ENCODE measurements at places on chromosomes 13 and 19.

DNA sequence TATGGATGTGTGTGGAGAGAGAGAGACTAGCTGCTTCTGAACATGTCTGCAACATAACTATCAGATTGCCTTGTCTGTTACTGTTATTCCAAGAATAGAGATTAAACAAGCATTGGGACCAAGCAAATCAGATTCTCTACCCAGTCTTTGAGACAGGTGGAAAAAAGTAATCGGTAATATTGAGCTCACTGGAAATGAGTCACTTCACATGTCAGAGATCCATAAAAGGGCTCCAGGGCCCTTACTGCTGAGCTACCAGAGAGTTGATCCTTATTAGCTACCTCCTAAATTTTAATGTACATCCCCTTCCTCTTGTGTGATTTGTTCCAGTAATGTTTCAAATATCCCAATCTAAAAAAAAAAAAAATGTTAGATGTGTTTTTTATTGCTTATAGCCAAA is 2118.0 kb downstream of the PCDH9 start:
- no peak for DNase-seq

- no peak for DNase-seq
Measured at GRCh38 chr13:40102360-40102727, 446.9 kb downstream of the COG6 start.

DNA sequence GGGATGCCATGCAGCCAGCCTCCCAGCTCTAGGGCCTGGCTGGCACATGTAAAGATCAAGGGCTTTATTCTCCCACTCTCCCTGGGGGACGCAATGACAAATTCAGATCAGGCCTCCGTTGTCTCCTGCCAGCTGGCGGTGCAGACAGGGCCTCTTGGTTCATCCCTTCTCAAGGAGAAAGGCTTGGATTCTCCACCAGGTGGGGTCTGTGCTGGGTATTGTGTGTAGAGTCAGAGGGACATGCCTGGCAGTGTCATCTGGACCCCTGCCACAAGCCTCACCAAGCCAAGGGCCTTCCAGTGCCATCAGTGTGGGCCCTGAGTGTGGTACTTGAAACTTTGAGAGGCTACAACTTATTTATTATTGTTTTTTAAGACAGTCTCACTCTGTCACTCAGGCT is 8.4 kb upstream of the PTPRS start:
- no peak for DNase-seq

DNA sequence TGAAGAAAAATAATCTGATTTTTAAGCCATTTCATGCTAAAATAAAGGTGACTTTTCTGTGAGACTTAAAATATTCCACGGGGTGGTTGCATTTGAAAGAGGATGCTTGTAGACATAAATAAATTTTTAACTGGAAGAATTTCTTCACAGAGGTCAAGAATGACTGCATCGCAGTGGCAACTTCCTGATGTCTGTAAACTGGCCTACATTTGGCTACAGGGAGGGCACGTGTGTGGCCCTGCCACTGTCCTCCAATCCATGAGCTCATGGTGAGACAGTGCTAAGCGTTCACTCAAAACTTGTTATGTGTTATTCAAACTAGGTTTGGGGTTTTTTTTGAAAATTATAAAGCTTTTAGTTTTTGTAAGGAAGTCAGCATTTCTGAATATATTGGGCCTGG is 1089.3 kb downstream of the EFNB2 start:
- DNase-seq, result no peak

- DNase-seq, result no peak
Measured at GRCh38 chr19:52992109-52993004, 21.4 kb upstream of the ERVV-1 start.

- DNase-seq, result no peak
Measured at GRCh38 chr19:42174188-42174587, 41.9 kb upstream of the POU2F2 start.

GRCh38 chr19:33005440-33005839 is 33.4 kb downstream of the FAAP24 start:
- no peak for DNase-seq

GRCh38 chr13:88223958-88224357 is 552.8 kb downstream of the SLITRK5 start:
- DNase-seq, result no peak

GRCh38 chr13:44207476-44207875 is 166.1 kb upstream of the SERP2 start:
- DNase-seq, result no peak

GRCh38 chr19:6227936-6228325 is 51.8 kb downstream of the MLLT1 start:
- DNase-seq, result no peak

GRCh38 chr13:52394586-52394985 is 11.4 kb downstream of the THSD1 start:
- DNase-seq, result no peak

DNA sequence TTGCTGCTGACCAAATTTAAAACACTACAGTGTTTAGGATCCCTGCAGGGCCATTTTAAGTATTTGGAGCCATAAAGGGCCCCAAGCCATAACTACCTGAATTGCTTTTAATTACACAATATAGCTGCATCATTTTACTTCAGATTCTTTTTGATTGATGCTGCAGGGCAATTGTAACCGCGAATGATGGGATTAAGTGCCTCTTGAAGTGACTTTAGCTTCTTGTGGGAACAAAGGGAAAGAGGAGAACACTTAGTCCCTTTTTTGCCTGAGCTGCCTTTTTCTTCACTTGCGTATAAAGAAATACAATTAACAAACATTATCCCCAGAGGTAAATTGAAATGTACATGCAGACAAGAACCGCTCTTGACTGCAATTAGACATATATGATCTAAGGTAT is 228.5 kb downstream of the ZIC5 start:
- no peak for DNase-seq

DNA sequence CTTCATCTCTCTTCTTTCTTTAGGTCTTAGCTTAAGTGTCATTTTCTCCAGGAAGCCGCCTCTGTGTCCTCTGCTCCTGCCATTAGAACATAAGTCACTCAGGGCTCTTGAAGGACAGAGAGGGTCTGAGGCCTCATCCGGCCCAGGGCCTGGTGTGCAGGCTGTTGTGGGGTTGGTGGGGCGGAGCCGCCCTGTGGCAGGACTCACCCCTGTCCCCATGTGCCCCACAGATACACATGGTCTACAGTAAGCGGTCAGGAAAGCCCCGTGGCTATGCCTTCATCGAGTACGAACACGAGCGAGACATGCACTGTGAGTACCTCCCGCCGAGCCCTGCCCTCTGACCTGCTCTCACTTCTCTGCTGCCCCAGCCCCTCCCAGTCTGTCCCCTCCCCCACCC is 13.0 kb upstream of the LIN7B start:
- no peak for DNase-seq

DNA sequence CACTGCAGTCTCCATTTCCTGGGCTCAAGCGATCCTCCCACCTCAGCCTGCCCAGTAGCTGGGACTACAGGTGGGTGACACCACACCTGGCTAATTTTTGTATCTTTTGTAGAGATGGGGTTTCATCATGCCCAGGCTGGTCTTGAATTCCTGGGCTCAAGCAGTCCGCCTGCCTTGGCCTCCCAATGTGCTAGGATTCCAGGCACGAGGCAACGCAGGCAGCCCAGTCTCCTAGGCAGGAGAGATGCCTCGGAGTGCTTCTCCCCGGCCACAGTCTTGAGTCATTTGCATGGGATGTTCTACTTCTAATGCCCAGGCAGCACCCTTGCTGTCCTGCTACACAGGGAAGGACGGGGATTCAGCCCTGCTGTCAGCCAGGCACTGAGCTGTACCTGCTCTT is 8.7 kb downstream of the MICOS13 start:
- DNase-seq, result no peak

DNA sequence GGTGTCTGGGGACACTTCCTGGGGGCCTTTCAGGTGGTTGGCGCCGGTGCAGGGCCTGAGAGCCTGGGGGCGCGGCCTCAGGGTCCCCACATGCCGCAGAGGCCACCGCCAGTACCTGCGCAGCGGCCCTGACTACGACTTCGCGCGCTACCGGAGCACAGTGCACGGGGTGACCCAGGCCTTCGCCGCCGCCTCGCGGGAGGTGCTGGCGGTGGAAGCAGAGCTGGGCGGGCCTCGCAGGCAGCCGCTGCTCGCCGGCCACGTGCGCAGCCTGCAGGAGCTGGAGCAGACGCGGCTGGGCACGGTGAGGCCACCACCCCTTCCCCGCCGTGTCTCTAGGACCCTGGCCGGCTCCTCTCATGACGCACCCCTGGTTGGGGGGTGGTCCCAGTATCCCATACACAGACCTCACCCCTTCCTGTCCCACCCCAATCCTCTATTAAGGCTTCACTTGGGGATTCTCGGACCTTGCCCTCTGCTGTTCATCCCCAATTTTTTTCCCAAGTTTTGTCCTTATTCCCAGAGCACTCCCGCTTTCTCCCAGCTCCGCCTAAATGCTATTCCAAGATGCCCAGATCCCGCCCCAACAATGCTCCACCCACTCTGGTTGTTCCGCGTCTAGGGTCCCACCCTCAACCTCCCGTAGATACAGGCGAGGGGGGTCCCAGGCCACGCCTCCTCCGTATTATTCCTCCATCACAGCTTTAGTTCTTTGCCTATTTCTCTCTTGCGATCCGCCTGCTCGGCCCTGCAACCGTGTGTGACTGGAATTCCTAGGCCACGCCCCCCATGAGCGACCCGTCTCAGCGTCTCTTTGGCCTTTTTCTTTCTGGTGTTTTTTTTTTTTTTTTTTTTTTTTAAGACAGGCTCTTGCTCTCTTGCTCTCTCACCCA is 1.0 kb downstream of the REX1BD start:
- DNase-seq, result peak; percentile 47

- DNase-seq, result no peak
Measured at GRCh38 chr13:60931858-60932546, 483.6 kb downstream of the PCDH20 start.

DNA sequence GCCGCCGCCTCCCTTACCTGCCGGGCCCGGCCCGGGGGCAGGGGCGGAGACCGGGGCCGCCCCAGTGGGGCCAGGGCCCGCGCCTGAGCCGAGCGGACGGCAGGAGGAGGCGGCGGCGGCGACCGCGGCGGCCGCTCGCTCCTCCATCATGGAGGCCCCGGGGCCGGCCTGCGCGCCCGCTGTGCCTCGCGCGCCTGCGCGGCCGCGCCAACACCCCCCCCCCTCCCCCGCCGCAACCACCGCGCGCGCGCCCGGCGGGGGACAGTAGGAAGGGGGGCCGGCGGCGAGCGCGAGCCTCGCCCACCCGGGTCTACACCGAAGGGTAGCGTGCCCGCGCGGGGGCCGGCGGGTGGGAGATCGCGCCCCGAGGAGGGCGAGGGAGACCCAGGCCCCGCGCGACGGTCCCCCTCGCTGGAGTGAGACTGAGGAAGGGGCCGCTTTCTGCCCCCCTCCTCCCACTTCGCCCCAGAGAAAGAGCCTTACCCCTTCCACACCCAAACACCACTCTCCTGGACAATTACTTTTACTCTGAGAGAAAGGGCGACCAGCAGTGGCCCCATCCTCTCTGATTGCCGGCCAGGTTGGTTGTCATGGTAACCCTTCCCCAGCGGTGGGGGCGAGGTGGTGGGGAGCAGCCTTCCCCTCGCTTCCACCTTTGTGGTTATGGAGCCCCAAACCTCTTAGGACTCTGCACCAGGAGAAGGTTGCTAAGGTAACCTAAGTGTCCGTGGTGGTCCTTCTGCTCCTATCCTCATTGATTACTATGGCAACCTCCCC is at the start of gene STRN4:
Gene STRN4 (minus strand): TSS at position 170 of the 777 bp plus-strand sequence. CDS start 20 bp downstream, at position 150.
- peak; percentile 14 for DNase-seq

- no peak for DNase-seq
Measured at GRCh38 chr19:30073152-30074000, 131.3 kb downstream of the URI1 start.

DNA sequence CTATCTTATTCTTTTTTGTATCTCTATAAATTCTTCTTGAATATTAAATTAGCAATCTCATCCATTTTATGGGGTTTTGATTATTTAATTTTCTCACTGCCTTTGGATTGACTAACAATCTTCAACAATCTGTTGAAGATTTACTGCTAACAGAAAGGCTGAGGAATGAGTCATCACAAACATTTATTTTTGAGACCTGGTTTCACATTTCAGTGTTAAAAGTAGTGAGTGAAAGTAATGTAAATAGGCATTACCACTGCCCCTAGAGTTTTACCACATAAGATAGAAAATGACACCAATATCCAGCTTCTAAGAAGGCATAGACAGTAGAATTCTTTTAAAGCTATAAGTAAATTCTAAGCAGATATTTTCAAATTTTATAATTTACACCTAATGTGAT is 472.8 kb downstream of the OLFM4 start:
- DNase-seq, result no peak

GRCh38 chr19:50432221-50433028 is at the start of gene MYBPC2:
Gene MYBPC2, plus strand, starts transcription at chr19:50432892. Its CDS starts 62 bp downstream, at chr19:50432954.
- no peak for DNase-seq

DNA sequence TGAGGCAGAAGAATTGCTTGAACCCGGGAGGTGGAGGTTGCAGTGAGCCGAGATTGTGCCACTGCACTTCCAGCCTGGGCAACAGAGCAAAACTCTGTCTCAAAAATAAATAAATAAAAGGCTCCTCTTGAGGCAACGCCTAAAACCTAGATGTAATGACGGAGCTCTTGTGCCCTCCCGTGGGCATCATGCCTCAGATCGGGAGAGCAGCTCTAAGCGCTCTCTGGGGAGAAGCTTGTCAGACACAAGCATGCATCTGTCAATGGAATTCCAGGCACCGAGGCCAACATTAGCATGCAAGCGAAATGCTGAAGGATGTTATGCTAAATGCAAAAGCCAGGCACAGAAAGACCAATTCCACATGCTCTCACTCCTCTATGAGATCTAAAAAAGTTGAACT is 45.6 kb upstream of the MRI1 start:
- DNase-seq, result no peak

DNA sequence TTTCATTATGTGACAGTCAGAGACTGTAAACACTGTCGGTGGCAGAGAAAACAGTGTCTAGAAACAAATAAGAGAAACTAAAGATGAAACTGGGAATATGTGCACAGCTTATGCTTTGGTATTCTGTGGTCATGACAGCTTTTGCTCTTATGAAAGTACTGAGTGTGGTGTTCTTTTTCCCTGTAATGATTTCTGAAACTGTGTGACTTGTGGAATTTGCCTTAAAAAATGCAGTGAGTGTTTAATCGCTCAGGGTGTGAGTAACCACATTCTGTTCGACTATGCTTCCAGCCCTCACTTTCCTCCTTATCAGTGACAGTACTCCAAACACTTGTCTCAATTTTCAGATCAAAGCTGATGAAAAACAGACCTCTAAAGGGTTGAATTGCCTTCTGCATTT is 66.9 kb upstream of the DIAPH3 start:
- DNase-seq, result no peak

DNA sequence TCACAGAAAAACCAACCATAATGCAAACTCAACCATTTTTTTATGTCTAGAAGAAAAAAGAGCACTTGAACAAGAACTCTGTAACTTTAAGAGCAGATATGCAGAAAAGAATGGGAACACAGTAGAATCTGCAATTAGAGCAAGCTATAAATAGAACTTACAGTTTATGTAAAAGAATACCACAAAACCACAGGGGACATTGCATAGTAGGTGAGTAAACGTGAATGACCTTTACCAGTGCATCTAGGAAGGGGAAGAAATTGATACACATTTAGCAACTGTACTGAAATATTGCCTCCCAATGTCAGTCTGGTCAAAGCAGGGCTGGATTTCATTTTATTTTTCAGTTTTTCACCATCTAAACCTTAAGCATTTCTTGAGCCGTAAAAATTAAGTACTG is 242.2 kb upstream of the EDNRB start:
- DNase-seq, result peak; percentile 100
